ENCODE measurements at places on chromosomes 11 and 22.

DNA sequence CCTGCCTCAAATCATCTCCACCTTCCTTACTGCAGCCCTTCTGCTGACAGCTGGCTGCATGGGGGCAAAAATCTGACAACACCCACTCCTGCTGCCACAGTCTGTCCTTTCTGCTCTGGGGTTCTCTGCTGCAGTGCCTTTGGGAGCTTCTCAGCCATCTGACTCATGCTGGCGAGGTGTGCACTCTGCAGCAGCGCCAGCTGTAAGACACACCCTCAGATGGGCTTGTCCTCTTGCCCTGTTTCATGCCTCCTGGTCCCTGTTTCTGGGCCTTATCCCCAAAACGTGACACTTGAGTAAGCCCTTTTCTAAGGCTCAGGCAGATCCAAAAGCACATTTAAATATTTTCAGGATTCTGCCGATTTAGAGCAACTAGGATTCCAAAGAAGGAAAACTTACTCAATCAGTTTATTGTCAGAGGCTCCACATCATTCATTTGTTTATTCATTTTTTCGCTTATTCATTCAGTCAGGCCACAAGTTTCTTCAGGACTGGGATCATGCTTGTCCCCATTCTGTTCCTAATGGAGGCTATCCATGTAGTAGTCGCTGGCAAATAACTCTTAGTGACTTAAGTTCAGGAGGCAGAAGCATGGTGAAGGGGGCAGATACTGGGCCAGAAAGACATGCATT is 60.2 kb downstream of the SMIM38 start:
- no peak for DNase-seq

DNA sequence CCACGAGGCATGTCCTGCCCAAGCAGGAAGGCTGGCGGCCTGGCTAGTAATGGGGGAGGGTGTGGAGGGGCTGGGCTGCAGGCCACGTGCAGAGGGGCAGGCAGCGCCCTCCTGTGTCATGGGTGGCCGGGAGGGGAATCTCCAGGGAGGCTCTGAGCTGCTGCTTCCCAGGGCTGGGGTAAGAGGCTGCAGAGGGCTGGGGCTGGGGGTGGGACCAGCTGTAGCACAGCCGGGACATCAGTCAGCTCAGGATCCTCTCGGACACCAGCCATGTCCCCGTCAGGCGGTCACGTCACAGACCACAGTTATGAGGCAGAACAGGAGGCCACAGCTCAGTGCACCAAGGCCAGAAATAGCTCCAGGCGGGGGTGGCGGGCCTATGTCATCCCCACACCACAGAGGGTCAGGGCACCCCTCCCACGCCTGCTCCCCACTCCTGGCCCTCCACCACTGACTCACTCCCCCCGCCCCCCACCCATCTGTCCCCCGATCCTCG is 21.1 kb downstream of the RTN4R start:
- no peak for DNase-seq

DNA sequence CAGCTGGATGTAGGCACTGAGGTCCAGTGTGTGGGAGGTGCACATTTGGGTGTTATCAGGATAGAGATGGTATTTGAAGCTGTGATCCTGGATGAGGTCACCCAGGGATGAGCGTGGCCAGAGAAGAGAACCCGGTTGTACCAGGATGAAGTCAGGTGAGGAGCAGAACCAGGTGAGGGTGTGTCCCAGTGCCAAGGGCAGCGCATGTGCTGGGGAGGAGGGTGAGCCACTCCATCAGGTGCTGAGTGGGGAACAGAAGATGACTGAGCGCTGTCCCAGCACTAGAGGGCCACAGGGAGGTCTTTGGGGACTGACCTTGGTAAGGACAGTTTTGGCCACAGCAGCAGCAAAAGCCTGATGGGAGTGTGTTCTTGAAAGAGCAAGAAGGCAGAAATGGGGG is 2.7 kb downstream of the ARL2 start:
- no peak for DNase-seq

- DNase-seq: no peak
Observed at GRCh38 chr11:113952070-113952469, 22.8 kb upstream of the HTR3A start.

DNA sequence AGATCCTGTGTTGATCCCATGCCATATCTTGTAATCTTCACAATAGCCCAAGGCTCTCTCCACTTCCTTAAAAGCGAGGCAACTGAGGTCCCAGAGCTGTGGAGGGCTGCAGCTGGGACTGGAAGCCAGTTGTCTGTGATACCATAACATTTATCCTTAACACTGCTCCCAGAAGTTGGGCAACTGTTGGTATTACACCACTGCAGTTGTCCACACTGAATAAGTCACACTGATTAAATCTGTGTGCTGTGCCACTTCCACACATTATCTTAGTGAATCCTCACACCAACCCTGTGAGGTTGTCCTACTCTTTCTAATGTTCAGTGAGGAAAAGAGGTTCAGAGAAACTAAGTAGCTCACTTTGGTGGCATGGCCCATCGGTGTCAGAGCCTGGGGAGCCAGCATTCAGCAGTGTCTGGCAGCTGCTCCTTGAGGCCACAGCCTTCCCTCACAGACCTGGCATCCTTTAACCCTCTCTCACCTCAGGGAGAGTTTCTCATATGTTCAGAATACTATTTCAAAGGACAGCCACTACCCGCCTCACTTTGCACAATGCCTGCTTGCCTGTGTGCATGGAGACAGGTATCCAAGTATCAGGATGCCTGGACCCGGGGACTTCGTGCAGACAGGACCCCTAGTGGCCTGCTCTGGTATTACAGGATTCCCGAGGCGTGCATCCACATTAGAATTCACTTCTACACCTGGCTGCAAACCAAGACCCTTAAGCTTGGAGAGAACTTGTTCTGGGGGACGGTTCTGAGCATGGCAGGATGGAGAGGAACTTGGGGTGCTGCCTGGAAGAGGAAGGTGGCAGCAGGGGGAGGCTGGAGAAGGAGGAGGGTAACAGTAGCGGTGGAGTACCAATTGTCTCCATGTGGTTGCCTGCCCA is 221.9 kb upstream of the TBCEL start:
- DNase-seq: no peak

GRCh38 chr11:86793307-86793706 is 7.0 kb upstream of the PRSS23 start:
- DNase-seq: no peak

GRCh38 chr11:128572965-128573364 is 14.4 kb downstream of the ETS1 start:
- no peak for DNase-seq

- no peak for DNase-seq
Observed at GRCh38 chr11:8810540-8811301, 100.3 kb upstream of the AKIP1 start.

DNA sequence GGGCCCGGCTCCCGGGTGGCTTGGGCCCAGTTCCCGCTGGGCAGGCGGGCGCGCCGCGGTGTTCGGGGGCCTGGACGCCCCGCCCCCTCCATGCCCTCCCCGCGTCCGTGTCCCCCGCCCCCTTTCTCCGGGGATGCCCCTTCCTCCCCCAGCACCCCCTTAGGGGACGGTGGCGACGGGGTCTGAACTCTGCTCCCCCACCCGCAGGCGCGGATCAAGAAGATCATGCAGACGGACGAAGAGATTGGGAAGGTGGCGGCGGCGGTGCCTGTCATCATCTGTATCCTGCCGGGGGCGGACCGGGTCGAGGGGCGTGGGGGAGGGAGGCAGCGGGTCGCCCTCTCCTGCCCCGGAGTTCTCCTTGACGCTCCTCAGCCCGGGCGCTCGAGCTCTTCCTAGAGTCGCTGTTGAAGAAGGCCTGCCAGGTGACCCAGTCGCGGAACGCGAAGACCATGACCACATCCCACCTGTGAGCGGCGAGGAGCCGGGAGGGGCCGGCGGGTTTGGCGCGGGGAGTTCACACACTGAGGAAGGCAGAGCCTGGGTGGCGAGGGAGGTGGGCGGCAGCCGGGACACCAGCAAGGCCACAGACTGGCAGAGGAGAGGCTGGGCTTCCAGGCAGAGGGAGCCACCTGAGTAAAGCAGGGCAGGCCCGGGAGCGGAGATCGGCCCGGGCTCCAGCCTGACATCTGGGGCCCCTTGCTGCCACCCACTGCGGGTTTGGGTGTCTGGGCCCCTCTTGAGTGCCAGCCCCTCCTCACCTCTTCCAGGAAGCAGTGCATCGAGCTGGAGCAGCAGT is 546 bp downstream of the DRAP1 start:
- no peak for DNase-seq

DNA sequence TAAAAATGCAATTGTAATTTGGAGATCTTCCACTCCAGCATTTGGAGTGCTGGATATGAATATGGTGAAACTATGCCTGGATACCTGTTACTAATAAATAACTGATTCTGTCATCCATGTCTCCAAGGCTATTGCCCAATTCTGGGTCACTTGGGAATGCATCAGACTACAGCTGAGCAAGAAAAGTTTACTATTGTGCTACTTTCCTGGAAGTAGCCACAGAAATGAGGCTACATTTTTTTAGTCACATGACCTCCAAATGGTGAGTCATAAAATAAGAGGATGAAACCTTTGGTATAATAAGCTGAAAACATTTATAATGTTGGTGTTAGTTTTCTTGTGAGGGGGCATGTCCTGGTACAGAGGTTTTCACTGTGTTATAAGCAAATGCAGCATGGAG is 44.4 kb downstream of the DCDC1 start:
- DNase-seq: peak; percentile 92

GRCh38 chr22:47548953-47549740 is 786.7 kb downstream of the TBC1D22A start:
- DNase-seq: no peak

DNA sequence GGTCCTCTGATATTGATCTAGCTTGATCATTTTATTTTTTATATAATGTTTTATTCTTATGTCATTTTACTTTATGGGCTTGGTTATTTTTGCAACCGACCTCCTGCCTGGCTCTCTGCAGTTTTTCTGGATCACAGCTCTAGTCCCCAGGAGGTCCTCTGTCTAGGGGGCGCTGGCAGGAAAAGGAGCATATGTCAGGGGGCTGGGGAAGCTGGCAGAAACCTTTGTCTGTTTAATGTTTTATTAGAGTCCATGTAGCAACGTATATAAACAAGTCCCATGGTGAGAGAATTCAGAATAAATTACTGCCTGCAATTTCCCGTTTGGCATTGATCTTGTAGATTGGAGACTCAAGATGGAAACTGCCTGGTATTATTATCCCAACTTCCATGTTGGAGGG is 133.5 kb upstream of the ZBED5 start:
- DNase-seq: no peak

DNA sequence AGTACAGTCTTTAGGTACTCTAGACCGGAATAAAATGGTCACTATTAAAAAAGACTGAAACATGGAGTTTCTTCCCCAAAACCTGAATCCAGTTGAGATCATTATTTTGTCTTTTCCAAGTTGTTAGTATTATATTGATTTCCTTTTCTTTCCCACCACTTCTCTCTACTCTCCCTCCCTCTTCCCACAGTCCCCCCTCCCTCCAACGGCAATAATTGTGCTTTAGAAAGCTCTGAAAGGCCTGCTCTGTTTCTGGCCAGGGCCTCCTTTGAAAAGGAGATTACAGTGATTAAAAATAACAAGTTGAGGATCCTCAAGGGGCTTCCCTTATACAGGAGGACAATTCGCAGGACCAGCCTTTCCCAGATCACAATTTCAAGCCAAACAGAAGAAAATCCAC is 3.5 kb downstream of the SPON1 start:
- DNase-seq: no peak

GRCh38 chr11:59944720-59945119 is 6.5 kb downstream of the OOSP1 start:
- no peak for DNase-seq

DNA sequence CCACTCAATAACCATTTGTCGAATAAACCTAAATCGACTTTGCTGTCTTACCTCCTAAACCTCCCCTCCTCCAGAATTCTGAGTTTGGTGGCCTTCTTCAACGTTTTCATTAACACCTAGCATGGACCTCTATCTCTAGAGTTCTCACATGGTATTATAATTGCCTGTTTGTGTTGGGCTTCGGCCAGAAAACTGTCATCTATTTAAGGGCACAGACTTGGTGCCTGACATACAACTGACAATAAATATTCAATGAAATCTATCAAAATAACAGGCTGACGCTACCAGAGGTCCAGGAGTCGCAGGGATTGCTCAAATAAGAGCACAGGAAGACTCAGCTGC is 687 bp downstream of the ALKBH8 start:
- DNase-seq: no peak

- no peak for DNase-seq
Observed at GRCh38 chr22:17412232-17412631, 43.0 kb downstream of the CECR2 start.

DNA sequence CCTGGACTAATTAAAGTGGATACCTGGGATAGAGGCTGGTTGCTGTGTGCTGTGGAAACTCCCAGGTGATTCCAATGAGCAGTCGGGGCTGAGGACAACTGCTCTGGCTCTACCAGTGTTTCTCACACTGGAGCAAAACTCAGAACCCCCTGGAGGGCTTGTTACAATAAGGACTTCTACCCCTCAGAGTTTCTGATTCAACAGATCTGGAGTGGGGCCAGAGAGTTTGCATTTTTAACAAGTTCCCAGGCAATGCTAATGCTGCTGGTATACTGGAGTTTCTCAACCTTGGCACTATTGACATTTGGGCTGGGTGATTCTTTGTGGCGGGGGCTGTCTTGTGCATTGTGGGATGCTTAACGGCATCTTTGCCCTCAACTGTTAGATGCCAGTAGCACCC is 353.7 kb downstream of the MIAT start:
- DNase-seq: no peak

GRCh38 chr11:91872243-91872642 is 352.4 kb upstream of the FAT3 start:
- no peak for DNase-seq

- no peak for DNase-seq
Observed at GRCh38 chr11:87298155-87298554, 260.4 kb downstream of the TMEM135 start.

GRCh38 chr11:19812710-19813109 is 100.1 kb downstream of the NAV2 start:
- no peak for DNase-seq

DNA sequence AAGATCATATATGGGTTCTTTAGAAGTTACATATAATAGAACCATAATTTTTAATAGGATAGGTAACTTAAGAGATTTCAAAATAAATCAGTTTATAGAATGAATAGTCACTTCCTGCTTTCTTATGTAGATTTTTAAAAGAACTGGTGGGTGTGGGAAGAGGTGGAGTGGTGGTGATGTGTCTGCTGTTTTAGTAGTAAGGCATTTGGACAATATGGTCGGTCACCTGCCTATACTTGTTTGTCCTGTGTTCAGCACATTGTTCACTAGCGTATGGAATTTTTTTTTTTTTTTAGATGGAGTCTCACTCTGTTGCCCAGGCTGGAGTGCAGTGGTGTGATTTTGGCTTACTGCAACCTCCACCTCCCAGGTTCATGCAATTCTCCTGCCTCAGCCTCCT is 39.3 kb downstream of the CCDC81 start:
- no peak for DNase-seq

- DNase-seq: peak; percentile 63
Observed at GRCh38 chr11:100687630-100688395, 725 bp downstream of the ARHGAP42 start.

- no peak for DNase-seq
Observed at GRCh38 chr11:45590743-45591142, 74.7 kb downstream of the CHST1 start.

Measured in epithelial cell of proximal tubule (primary cell).